ENCODE measurements at places on chromosomes 11 and 22. TPM values are rescaled to one million over a fixed set of nuclear protein-coding genes. Genes with fewer than 3 reads are reported as not detected.

Gene RAB39A
- not detected for total RNA-seq

Gene TNRC6B
- total RNA-seq: 10.8 TPM

Gene OTOG
- not detected for total RNA-seq

Gene MSANTD2
- 7.5 TPM for total RNA-seq

Gene SYT7
- total RNA-seq: 0.16 TPM

Gene MUC2
- total RNA-seq: not detected

Gene TRPC6
- under 0.01 TPM for total RNA-seq

Gene CLMP
- 10.6 TPM for total RNA-seq

Gene PDE3B
- 3.3 TPM for total RNA-seq

Gene TUBA8
- total RNA-seq: not detected

Gene TMPRSS6
- not detected for total RNA-seq

Gene TOLLIP
- 34.2 TPM for total RNA-seq

Gene PC
- total RNA-seq: 18.6 TPM

Gene OR52J3
- total RNA-seq: not detected

Gene CATSPERZ
- not detected for total RNA-seq

Gene INSC
- 0.13 TPM for total RNA-seq

Gene TNNT3
- not detected for total RNA-seq

Gene KCNJ5
- total RNA-seq: not detected

Gene OR4D5
- total RNA-seq: not detected

Gene NR1H3
- total RNA-seq: 15.7 TPM

Gene HIC2
- total RNA-seq: 3.1 TPM

Gene ACRV1
- total RNA-seq: not detected

Gene TESMIN
- total RNA-seq: 5.1 TPM

Gene KDM4D
- total RNA-seq: 1.8 TPM

Gene TRPM5
- total RNA-seq: not detected

Gene RNH1
- 319 TPM for total RNA-seq

Gene CNGA4
- total RNA-seq: under 0.01 TPM

Gene OR8G1
- total RNA-seq: not detected

Gene MISFA
- not detected for total RNA-seq

Gene CARD18
- not detected for total RNA-seq

Gene KDELR3
- total RNA-seq: 64.2 TPM
